Astrocyte (in vitro differentiated cells and primary cell): ENCODE measurements at places on chromosomes 4 and X. TPM values are rescaled to one million over a fixed set of nuclear protein-coding genes. Genes with fewer than 3 reads are reported as not detected.

DNA sequence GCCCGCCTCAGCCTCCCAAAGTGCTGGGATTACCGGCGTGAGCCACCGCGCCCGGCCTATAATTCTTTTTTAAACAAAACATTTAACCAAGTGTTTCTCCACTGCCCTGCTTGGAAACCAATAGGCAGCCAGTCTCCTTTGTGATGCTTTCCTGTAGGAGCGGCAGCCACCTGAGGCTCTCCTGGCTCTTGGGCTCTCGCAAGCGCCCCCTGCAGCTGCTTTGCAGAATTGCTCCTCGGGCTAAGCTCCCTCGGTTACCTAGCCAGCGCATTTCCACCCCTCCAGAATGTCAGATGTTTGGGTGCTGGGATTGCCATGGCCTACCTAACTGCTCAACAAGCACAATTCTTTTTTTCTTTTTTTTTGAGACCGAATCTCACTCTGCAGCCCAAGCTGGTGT is 7.7 kb downstream of the S100P start:
- no peak for DNase-seq

DNA sequence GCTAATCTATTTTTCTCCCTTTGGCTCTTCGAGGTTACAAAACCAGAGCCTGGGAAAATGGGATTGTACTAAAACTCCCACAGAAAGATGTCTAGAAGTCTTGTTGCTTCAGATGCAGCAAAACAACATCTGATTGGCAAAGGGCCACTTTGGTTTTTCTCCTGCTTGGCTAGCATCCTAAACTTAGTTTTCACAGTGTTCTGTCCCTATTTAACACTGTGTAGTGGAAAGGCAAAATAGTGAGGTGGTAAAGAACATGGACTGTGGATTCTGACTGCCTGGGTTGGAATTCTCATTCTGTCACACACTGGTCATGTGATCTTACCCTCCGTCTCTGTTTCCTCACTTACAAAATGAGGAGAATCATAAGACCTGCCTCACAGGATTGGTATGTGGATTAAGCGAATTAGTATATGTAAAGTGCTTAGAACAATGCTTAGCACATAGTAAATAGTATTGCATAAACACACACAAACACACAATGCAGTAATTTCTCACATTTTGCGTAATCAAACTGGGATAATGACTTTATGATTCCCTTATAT is 23.5 kb downstream of the TIGD2 start:
- DNase-seq = peak; percentile 81

DNA sequence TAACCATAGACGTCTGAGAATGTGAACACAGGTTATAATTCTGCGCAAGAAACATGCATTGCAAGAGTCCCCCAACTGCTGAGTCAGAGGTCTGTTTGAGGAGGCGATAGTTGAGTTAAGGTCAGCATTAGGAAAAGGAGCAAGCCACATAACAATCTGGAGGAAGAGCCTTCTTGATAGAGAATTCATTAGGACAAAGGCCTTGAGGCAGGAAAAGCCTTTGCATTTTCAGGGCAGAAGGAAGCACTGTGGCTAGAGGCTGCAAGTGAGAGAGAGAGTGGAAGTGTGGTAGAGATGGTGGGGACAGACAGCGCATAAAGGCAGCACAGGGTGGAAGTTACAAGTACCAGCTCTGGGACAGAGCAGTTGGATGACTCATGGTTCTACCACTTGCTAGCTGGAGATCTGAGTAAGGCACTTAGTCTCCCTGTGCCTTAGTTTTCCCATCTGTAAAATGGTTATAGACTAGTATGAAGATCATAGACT is 125.8 kb upstream of the LNX1 start:
- peak; percentile 40 for DNase-seq

DNA sequence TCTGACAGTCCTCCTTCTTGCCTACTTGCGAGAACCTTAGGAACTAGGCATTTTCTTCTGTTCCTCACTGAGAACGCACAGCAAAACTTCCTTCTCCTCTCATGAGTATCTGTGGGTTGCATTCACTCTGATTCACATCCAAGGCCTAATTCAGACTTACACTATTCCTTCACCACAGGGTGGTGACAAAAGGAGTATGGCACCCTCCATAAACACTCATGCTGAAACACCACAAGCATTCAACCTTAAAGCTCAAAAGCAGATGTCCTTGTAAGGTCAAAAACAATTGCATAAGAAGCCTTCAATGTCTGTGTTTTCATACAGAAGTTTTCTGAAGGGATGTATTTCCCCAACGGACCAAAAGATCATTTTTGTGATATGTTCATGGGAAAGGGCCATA is 147.3 kb downstream of the CORIN start:
- DNase-seq = no peak

GRCh38 chrX:122092978-122093377 is 1045.6 kb downstream of the GLUD2 start:
- no peak for DNase-seq

- DNase-seq = no peak
Observed at GRCh38 chr4:53587135-53587534, 4.2 kb downstream of the LNX1 start.

DNA sequence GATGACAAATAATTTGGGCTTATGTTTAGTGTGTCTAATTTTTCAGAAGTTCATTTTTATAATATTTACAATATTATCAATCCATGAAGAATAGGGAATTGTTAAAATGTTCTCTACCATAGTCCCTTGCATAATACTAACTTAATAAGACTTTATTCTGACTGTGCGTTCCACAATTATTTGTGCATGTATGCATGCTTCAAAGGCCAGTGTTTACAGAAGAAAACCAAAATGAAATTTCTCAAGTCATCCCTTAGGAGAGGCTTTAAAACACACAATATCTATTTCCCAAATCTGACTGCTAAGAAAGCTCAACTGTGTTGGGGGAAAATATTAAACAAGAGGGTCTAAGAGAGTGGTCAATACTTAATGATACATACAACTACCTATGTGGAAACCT is 226.3 kb upstream of the ANKRD50 start:
- DNase-seq = no peak

- peak; percentile 29 for DNase-seq
Observed at GRCh38 chrX:148412006-148412405, 88.4 kb upstream of the AFF2 start.

DNA sequence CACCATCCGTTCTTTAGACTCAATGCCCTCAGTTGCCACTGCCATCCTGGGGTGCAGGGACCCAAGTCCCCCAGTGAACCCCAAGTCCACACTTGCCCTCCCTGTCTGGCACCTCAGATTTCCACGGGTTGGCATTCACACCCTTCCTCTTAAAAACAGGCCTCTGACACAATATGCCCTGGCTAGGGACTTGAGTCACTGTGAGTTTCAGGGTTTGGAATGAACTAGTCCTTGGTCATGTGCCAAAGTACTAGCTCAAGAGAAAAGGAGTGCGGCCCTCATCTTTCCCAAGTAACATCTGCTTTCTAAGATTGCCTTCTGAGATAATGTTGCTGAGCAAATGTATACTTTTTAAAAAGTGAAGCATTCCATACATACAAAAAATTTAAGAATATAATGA is 134.0 kb downstream of the MID1 start:
- peak; percentile 72 for DNase-seq

- DNase-seq = no peak
Observed at GRCh38 chrX:73876911-73877310, 313.9 kb downstream of the CHIC1 start.

- DNase-seq = no peak
Observed at GRCh38 chr4:56086073-56086541, 137.4 kb downstream of the CEP135 start.

GRCh38 chrX:16559206-16559619 is 90.7 kb upstream of the S100G start:
- peak; percentile 15 for DNase-seq

GRCh38 chr4:5954056-5954760 is 61.3 kb upstream of the CRMP1 start:
- no peak for DNase-seq

DNA sequence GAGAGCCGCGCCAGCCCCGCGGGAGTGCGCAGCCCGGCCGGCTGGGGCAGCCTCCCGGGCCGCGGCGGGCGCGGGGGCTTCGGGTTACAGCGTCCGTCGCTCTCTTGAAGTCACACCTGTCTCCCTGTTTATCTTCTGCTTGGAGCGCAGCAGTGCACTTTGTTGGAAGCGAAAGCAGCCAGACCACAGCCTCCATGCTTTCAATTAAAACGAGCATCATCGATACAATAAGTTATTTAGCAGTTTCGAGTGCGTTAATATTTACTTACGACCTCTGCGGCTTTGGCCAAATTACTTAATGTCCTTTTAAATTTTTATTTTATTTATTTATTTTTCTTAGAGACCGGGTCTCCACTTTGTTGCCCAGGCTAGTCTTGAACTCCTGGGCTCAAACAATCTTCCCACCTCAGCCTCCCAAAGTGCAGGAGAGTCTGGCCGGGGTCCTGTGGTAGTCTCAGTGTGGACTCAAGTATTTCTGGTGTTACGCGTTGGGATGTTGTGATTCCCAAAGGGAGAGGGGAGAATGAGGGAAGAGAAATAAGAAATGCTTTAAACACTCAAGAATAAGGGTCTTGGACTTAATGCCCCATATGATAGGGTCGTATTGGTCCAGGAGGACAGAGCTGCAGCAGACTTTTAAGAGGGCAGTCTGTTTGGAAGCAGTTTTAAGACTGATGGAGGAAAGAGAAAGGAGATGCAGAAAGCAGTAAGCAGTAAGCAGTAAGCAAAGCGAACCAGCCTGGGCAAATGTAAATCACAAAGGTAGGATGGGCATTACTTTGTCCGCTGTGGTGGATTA is 504 bp upstream of the PDLIM3 start:
- no peak for DNase-seq

DNA sequence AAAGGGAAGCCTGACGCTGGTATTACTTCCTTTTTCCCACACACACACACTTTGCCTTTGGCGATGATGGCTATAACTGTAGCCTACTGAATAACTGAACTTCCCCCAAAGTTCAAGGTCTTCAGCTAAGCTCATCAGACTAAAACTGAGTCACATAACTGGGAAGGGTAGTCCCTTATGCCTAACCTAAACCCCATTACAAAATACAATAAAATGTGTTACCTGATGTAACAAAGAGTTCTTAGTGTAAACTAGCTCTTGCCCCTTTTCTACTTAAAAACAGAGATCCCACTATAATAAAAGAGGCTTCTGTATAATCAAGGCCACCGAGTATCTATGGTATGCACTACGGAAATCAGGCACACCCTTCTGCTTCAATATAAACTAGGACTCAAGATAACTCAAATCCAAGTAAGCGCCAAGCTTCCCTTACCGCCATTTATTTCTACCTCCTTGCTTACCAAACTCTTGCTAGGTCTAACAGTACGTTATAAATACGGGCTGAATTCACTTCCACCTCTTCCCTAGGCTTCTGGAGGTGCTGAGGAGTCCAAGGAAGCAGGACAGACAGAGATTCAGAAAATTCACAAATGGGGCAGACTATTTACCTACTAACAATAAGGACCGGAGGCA is 2.4 kb downstream of the OTUD4 start:
- peak; percentile 27 for DNase-seq

- no peak for DNase-seq
Observed at GRCh38 chr4:151430740-151431457, 21.9 kb downstream of the FHIP1A start.

GRCh38 chr4:931194-931959 is 739 bp downstream of the GAK start:
- peak; percentile 25 for DNase-seq

DNA sequence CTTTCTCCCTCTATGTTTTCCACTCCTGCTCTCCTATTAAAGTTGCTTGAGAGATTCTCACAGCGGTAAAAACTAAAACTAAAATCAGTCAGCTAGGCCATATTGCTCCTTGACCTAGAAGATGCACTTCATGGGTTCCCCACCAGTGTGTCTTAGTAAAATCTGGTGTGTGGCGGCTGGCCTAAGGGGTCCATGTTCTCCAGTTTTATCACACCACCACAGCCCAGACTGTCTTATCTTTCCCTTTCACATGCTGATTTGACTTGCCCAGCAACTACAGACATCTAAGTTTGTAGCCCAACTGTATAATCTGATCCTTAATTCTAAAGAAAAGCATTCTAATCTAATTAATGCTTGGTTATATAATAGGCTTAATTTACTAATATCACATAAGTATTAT is 68.0 kb downstream of the ATP8A1 start:
- DNase-seq = no peak

DNA sequence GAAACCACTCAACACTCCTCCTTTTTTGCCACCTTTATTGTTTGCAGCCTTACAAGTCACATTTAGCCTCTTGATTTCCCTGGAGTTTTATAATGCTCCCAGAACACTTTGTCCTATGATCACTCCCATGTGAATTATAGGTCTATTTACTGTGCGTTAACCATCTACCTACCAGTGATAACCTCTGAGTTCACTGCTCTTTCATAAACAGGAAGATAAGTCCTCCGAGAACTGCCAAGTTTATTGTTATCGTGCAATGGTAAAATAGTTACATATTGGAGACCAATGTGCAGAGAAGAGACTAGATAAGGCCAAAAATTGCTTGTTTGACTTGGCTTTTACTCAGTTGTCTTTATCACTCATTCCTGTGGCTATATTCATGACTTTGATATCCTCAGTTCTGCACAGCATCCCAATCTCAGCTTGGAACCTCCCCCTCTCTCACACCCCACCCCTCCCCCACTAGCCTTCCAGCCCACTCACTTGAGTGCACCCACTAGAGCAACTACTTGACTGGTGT is 12.9 kb upstream of the NUDT9 start:
- DNase-seq = no peak

DNA sequence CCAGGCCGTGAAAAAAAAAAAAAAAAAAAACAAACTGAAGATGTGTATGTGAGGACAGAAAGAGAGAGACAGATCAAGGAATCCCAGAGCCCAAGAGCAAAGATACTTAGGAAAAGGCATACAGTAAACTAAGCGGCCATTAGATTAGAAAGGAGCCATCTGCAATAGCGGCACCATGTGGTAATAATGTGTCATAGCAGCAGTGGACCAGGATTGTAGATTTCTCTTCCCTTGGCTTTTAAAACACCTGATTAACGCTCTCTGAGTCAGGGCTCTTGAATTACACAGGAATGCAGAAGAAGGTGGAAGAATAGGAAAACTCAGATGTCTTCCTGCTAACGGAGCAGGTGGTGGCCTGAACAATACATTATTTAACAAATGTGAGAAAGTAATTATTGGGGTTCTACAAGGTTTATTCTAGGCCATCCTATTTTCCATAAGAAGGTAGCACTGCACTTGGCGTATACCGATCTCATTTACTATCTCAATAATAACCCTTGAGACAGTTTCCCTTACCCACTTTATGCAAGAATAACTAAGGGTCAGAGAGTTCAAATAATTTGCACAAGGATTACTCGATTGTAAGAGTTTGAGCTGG is 182.7 kb downstream of the KCNIP4 start:
- no peak for DNase-seq

GRCh38 chr4:38509551-38509950 is 154.4 kb upstream of the KLF3 start:
- no peak for DNase-seq

- no peak for DNase-seq
Observed at GRCh38 chr4:65343342-65343741, 326.9 kb downstream of the EPHA5 start.

RHOXF2 gene
- total RNA-seq = not detected in 2 replicates

MMRN1 gene
- 0.17 and 0.34 TPM in 2 replicates for total RNA-seq

GPR50 gene
- 0.67 and 1.00 TPM in 2 replicates for total RNA-seq

IL13RA1 gene
- total RNA-seq = 39.3 and 41.1 TPM in 2 replicates

ESX1 gene
- total RNA-seq = 0.48 and 0.84 TPM in 2 replicates
